GF-D8 (cell line): ENCODE measurements at places on chromosomes 12 and 14.

DNA sequence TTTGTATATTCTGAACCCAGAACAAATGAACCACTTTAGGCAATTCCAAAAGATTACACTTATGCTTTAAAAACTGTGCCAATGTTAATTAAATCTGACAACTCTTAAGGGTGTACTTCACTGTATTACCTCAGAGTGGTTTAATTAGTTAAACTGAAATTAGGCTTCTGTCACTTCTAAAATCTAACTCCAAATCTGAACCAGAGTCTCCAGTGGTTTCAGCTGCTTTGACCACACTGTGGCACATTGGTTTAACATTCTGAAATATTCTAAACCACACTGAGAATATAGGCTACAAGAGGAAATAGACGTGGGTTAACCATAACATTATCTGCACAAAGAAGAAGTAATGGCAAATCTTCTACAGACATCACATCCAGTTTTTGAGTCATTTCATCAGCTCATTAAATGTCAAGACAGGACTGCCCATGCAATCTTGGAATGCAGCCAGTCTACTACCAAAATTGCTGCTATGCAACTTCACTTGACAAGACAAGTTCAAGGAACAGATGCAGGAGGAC lies 94.8 kb downstream of the LRP6 start:
- no peak for DNase-seq

- peak; percentile 32 for DNase-seq
These were observed 147.9 kb downstream of the ETV6 start for GRCh38 chr12:11797317-11797913.

DNA sequence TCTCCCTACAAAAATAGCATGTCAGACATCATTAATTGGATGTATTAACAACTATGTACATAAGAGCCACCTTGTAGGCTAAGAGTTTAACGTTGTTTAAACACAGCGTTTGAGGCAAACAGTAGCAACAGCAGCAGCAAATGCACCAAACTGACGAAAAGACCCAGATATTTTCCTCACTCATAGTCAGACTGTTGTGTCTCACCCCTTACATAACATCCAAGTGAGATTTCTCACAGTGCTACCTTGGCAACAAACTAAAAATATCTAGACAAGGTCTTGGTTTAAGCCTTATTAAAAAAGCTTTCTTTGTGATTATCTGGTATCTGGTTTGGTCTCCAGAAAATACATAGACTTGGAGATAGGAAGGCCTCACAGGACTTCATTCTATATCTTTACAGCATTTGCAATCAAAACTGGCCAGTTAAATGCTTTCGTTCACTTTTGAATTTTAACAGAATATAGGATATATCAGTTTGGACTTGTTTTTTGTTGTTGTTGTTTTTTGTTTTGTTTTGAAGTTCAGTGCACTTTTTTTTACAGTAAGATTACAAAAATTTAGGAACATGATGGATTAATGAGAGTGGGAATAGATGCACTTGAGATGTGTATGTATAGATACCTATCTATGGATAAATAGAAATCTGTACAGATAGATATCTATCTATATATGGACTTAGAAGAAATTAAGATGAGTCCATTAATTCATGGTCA lies 4.1 kb downstream of the BHLHE41 start:
- DNase-seq = no peak

GRCh38 chr12:125567581-125567980 lies 502.3 kb downstream of the AACS start:
- no peak for DNase-seq

- no peak for DNase-seq
These were observed 1.5 kb downstream of the ATP2B1 start for GRCh38 chr12:89706986-89707702.

- no peak for DNase-seq
These were observed 59.9 kb downstream of the USP15 start for GRCh38 chr12:62320054-62320453.

DNA sequence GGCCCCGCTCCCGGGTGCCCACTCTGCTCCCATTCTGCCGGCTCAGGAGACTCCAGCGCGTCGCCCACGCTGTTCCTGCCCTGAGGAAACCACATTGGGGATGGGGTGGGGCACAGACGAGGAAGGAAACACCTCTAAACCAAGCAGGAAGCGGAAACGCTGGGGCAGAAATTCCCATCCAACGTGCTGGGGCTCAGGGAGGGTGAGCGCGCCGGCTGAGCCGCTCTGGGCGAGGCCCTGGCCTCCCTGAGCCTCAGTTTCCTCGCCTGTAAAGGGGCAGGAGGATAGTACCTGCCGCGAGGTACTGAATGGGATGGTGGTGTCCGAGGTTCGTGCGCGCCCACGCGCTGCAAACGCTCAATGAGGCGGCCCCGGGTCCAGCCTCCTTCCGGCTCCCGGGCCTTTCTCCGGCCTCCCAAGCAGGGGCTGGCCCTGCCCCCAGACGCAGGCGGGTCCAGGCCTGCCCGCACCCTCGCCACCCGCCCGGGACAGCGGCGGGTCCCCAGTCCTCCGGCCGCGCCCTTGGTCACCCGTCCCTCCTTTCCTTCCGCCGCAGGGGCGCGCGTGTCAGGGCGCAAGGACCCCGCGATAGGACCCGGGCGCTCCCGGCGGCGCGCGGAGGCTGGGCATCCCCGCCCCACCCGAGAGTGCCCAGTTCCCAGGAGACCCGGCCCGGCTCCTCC lies 673 bp downstream of the BEGAIN start:
- no peak for DNase-seq
